ENCODE measurements at places on chromosomes 12 and 14. TPM values are rescaled to one million over a fixed set of nuclear protein-coding genes. Genes with fewer than 3 reads are reported as not detected.
A peak's percentile ranks its signal among the peaks of the same experiment; 100 is the strongest.

The DAO gene
- total RNA-seq, result not detected

The NUP37 gene
- 77.5 TPM for total RNA-seq

The ADGRD1 gene
- 0.44 TPM for total RNA-seq

The NANOG gene
- 0.22 TPM for total RNA-seq

The GUCY2C gene
- total RNA-seq, result not detected

The ZBTB42 gene
- total RNA-seq, result 4.4 TPM

The KERA gene
- not detected for total RNA-seq

The SLC5A8 gene
- total RNA-seq, result not detected

GRCh38 chr14:106666341-106666740, 1140.0 kb downstream of the TMEM121 start:
- no peak for DNase-seq

DNA sequence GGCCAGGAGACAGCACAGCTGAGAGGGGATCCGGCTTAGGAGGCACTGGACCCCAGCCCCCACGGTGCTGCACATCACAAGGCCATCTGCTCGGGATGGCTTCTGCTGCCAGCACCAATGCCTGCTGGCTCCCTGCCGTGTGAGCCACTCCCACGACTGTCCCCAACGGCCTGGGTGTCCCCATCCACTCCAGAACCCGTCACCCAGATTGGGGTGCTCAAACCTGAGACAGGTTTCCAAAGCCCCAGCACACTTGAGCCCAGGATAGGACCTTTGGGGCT, 102.4 kb downstream of the RFLNA start:
- DNase-seq, result no peak

GRCh38 chr12:12357719-12358461, 1.0 kb downstream of the BORCS5 start:
- no peak for DNase-seq

- no peak for DNase-seq
Observed at GRCh38 chr14:100105357-100106169, 40.3 kb downstream of the EVL start.

- no peak for DNase-seq
Observed at GRCh38 chr14:58863661-58864345, 226.0 kb downstream of the DACT1 start.

DNA sequence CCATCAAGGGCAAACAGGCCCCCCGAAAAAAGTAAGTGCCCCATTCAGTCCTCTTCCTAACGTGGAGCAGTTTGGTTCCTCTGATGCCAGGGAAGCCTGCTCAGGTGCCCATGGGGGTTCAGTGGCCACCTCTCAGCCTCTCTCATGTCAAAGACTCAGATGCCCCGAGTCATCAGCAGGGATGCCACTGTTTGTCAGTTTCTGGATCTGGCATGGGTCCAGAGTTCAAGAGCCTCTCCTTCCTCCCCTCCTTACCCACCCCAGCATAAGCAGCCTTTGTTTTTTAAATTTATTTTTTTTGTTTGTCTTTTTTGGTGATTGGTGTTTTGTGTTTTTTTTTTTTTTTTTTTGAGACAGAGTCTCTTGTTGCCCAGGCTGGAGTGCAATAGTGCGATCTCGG, 11.3 kb downstream of the KMT5A start:
- DNase-seq, result no peak

DNA sequence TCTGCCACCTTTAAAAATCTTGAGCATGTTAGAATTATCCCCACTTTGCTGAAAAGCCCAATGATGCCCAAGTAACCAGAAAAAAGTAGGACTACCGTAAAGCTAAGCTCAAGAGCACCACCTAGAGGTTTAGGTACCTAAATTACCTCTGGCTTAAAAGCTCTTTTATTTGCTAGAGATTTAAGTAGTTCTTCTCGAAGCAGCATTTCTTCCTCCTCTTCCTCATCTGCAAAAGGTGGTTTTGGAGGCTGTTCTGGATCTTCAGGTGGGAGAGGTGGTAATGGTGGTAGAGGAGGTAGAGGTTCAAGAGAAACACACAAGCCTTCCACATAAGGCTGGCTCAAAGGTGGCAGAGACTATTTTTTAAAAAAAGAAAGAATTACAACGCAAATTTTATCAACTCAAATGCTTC, 26.9 kb downstream of the ZFC3H1 start:
- peak; percentile 57 for DNase-seq

DNA sequence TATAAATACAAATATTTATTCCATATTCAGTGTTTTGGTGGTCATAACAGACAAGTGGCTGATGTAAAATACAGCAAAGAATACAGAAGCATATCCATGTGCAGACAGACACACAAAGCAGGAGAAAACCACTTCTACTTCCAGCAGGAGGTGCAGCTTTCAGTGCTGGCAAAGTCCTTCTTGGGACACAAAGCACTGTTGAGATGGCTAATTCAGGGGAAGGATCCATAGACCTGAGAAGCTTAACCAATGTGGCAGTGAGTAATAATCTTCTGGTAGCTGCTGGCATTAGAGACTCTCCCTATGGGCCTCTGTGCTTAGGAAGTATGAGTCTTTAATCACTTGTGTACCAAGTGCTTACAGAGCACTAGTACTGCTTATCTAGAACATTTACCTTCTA, 26.8 kb downstream of the AMN1 start:
- DNase-seq, result peak; percentile 15

DNA sequence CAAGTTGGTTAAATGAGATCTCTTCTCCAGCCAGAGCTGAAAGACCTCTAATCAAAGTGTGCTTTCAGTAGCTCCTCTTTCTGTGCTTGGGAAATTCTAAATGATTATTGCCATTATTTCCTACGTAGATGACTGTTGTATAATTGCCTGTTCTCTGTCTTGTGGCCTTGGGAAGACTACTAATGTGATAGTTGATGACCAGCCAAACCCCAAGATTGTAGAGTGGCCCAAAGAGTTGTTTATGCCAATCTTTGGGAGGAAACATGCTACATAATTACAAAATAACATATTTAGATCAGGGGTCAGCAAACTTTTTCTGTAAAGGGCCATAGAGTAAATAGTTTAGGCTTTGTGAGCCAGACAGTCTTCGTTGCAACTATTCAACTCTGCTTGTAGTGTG, 135.1 kb upstream of the DIO2 start:
- no peak for DNase-seq

DNA sequence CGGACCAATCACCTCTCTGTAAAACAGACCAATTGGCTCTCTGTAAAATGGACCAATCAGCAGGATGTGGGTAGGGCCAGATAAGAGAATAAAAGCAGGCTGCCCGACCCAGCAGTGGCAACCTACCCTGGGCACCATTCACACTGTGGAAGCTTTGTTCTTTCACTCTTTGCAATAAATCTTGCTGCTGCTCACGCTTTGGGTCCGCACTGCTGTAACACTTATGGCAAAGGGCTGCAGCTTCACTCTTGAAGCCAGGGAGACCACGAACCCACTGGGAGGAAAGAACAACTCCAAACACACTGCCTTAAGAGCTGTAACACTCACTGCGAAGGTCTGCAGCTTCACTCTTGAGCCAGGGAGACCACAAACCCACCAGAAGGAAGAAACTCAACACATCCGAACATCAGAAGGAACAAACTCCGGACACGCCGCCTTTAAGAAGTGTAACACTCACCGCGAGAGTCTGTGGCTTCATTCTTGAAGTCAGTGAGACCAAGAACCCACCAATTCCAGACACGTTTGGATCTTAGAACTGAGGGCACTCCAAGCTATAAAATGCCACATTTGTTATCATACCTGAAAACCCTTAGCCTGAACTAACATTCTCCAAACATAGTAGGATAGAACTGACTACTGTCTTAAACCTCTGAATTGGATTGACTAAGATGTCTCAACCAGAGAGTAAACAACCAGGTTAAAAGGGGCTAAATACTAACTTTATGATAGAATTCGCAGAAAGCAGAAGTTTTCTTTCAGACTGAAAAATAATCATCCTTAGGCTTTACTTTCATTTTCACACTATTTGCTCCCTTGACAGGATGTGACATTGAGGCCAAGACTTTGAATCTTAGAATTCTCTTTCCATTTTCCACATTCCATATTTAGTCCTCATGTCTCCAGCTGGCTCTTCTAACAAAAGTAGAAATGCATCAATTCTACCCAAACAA, 33.6 kb downstream of the CDKL1 start:
- DNase-seq, result no peak

DNA sequence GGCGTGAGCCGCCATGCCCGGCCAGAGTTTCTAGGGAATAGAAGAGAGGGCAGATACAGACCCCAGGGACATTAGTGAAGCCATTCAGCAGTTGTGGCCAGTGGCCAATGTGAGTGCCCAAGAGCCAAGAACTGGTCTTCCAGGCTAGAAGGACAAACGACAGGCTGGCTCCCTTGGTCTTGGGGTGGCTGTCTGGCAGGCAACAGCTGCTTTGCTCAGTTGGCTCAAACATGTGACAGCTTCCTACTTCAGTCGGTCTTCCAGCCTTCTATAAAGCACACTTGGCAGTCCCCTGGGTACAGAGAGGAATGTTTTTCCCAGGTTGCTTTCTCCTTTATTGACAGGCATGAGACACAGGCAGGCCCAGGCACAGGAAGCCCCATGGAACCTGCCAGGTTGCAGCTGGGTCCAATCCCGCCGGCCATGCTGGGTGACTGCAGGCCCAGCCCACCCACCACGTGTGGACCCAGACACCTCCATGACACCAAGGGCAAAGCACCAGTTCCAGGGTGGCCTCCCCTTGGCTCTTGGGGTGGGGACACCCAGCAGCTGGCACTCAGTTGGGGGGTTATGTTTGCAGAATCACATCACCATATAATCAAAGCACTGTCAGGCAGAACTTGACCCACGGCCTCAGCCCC, 15.4 kb downstream of the CHGA start:
- no peak for DNase-seq

GRCh38 chr14:48125654-48126053, 450.2 kb upstream of the MDGA2 start:
- DNase-seq, result no peak

DNA sequence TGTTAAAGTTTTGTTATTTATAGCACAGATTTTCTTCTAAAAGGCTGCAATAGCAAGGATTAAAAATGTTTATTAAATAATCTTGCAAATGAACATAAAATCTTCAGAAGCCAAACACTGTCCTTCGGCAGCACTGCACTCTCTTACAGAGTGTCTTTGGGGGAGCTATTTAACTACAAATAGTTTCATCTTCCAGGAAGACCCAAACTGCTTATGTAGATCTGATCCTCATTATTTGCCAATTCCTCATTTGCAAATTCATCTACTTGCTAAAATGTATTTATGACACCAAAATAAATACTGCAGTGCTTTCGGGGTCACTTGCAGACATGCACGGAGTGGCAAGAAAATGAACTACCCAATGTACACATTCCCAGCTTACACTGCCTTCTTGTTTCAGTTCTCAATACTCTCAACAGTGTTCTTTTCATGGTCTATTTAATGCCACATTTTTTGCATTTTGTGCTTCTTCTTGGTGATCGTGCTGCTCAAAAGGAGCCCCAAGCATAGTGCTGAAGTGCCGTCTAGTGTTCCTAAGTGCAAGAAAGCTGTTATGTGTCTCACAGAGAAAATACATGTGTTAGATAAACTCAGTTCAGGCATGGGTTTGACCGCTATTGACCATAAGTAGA, 128.1 kb downstream of the PRKD1 start:
- DNase-seq, result no peak

DNA sequence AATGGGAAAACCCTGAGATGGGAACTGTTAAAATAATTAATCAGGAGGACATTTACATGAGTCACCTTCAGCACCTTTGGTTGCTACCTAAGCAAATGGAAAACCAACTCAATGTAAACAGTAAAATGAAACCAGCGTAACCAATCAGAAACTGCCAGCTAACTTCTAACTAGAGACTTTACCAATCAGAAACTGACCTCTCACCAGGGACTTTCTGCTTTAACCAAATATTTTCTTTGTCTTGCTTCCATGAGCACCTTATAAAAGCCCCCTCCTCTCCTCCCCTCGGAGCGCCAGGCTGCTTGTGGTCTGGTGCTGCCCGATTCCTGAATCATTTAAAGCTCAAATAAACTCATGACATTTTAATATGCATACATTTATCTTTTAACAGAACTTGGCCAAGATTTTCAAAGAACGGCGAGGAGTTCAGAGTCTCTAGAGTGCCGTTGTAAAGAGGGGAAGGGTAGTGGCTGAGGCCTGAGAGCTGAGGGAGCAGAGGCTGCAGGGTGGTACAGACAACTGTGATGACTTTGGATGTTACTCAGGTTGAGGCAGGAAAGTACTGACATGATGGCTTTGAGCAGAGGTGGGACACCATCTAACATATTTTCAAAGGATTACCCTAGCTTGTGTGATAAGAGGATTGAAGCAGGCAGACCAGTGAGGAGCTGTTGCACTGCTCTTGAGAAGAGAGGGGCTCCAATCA, 183.6 kb downstream of the CRADD start:
- DNase-seq, result no peak

- DNase-seq, result no peak
Observed at GRCh38 chr12:51536159-51536558, 54.9 kb upstream of the SCN8A start.

DNA sequence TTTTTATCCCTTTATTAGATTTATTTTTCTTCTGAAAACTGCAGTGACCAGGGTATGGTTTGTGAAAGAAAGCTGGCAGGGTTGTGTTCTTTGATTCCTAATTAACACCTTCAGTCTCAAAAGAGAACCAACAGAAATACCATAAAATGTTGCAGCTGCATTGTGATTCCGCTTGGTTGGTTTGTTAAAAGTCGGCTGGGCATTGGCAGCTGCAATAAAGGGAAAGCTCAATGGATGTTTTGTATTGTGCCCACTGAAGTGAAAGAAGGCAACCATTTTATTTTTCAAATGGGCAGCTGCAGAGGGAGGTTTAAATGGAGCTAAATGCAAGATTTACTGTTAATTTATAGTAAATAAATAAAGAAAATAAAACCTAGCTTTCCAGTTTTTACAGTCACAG, 16.7 kb downstream of the LGR5 start:
- DNase-seq, result no peak

DNA sequence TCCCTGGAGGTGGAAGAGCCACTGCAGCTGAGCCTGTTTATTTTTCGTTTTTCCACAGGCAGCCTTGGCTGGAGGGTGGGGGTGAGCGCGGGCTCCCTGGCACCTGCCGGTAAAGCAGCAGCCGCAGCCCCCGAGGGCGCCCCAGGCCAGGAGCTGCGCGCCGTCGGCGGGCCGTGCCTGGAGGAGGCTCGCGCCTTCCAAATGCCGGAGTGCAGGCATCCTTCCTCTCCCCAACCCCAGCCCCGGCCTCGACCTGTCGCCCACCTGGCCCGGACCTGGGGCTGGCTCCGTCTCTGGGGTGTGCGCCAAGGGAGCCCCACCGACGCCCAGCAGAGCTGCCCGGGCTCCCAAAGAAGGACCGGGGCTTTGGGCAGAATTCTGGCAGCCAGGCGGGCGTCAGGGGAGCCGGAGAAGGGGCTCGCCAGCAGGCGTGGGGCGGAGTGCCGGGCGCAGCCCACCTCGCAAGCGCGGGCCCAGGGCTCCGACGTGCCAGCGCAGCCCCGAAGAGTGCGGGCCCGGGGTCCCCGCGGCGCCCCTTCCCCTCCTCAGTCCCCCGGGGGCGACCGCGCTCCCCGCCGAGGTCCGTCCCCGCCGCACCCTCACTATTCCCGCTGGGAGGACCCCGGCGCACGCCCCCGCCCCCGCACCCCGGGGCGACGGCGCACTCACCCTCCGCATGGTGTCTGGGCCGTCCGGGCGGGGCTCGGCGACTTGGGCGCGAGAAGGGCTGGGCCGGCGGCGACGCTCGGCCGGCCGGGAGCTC, 130.3 kb downstream of the NDUFA12 start:
- no peak for DNase-seq

- no peak for DNase-seq
Observed at GRCh38 chr12:132631666-132632065, 13.1 kb downstream of the P2RX2 start.

GRCh38 chr12:122793685-122794106, 19.3 kb downstream of the CCDC62 start:
- DNase-seq, result peak; percentile 52
